CD4-positive, alpha-beta T cell treated with Interleukin-10 for 1 hour (primary cell): ENCODE measurements at places on chromosomes 3 and 15.

GRCh38 chr3:153103406-153103945 is 58.5 kb upstream of the RAP2B start:
- no peak for DNase-seq

DNA sequence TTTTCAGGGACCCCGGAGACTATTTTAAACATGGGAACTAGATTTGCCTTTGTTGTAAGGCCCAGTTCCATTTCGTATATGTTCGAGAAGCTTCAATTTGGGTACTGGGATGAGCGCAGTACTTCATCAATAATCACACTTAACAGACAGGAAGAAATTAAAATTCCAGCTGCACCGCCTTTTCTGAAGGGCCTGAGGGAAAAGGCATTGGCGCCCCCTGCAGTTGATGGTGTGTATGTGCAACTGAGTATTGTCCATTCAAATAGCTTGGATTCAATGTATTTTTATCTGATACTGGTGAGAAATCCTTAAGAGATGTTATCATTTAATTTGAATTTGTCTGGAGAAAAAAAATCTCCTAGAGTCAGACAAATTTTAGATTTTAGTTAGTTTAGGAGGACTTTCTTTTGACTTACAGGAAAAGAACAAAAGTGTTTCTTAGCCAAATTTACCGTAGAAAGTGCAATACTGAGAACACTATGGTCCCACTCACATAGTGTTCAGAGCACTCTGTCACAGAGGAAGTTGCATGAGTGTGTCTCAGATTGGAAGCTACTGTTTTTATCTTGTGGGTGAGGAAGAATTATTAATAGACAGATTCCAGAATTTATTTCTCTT is 5.4 kb upstream of the ALDH1A2 start:
- peak; percentile 30 for DNase-seq

GRCh38 chr3:29242296-29242695 is 38.6 kb upstream of the RBMS3 start:
- no peak for DNase-seq

- no peak for DNase-seq
These were observed 43.3 kb downstream of the RBMS3 start for GRCh38 chr3:29324180-29324651.

- no peak for DNase-seq
These were observed 16.5 kb downstream of the ABHD5 start for GRCh38 chr3:43707266-43707665.

GRCh38 chr3:45538641-45538986 is 55.9 kb upstream of the LIMD1 start:
- DNase-seq: no peak

DNA sequence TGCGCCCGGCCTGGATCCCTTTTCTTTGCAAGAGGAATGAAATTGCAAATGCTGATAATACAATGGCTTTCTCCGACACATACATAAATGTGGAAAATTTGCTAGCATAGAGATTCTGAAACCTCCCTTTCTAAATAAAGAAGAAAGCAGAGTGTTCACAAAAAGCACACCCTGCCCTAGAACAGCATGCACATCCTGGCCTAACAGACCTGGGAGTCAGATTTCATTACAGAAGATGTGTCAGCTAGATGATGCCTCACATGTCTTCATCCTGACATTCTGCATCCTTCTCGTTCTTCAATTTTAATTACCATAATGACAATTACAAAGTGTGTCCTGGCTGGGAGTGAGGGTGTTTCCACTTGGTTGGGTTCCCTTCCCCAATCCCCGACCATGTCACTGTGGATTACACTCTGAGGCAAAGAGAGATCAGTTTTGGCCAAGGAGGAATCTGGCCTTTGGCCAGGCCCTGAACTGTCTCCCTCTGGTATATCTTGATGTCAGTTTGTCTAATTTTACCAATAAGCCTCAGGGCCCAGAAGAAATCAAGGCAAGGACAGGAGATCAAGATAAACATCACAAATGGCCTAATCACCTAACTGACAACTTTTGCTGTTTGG is 104.9 kb upstream of the SPATA12 start:
- no peak for DNase-seq

DNA sequence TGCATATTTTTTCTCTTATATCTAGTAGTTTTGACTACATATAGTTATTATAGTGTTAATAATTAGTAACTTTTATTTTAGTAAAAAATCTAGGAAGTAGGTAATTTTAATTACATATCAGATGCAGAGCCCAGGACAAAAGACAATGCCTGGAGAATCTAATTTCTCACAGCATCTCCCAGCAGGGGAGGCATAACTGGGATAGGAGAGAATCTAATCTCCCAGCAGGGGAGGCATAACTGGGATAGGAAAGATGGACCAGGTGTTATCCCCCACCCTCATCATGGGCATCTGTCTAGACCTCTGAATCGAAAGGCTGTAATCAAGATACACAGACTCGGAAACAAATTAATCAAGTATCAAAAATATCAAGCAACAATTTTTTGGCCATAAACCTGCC is 58.2 kb downstream of the OSTN start:
- DNase-seq: no peak

DNA sequence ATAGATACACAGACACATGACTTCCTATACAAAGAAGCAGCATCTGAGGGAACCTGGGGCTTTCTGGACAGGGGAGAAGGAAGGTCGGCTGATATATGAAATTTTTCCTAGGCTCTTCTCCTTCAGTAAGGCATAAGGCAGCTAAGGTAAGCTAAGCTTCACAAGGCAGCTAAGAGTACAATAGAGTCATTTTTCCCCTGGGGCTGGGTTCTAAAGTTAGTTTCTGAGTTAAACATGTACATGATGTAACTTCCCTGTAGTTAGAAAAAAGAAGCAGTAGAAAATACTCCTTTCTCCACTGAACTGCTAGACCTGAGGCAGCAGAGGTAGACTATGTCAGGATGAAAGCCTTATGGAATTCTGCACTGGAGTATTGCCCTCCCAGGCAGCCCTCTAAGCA is 109.6 kb downstream of the PLD1 start:
- no peak for DNase-seq

DNA sequence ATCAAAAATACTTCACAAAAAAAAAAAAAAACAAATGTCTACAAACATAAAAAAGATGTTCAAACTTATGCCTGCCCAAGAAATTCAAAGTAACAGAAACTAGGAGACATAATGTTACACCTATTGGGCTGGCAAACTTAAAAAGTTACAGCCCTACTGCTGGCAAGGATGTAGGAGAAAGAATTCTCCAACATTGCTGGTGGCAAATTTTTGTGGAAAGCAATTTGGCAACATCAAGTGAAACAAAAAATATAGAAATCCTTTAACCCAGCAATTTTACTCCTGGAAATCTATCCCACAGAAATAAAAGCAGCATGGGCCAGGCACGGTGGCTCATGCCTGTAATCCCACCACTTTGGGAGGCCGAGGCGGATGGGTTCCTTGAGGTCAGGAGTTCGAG is 73.2 kb downstream of the STAG1 start:
- no peak for DNase-seq

DNA sequence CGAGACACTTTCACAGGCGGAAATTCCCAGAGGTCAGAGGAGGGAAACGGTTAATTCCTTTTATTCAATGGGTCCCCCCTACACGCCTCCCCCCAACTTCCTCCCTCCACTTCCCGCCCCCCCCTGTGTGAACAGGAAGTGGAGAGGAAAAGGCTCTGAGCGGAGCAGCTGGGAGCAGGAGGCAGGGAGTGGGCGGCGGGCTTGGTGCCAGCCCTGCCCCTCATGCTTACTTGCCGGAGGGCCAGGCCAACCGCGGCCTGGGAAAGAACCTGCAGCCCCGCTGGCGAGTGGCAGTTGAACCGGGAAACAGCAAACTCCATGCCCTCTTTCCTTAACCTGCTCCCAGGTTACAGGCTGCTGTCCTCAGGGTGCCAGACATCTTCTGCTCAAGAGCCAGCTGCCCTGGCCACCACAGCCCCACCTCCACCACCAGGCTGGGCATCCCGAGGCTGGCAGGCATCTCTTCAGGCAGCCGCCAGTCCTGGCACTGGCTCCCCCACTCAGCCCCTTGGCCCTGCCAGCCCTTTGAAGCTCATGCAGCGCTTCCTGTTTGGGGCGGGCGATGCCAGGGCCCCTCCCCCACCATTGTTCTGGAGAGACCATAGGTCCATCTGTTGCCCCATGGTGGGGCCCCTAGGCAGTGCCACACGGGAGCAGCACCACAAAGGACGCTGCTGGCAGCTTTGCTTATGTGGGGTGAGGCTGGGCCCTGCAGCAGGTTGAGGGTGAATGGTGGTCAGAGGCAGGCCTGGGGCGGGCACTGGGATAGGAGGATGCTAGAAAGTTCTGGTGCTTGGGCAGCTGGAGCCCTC is 12.9 kb downstream of the VPS18 start:
- peak; percentile 69 for DNase-seq

DNA sequence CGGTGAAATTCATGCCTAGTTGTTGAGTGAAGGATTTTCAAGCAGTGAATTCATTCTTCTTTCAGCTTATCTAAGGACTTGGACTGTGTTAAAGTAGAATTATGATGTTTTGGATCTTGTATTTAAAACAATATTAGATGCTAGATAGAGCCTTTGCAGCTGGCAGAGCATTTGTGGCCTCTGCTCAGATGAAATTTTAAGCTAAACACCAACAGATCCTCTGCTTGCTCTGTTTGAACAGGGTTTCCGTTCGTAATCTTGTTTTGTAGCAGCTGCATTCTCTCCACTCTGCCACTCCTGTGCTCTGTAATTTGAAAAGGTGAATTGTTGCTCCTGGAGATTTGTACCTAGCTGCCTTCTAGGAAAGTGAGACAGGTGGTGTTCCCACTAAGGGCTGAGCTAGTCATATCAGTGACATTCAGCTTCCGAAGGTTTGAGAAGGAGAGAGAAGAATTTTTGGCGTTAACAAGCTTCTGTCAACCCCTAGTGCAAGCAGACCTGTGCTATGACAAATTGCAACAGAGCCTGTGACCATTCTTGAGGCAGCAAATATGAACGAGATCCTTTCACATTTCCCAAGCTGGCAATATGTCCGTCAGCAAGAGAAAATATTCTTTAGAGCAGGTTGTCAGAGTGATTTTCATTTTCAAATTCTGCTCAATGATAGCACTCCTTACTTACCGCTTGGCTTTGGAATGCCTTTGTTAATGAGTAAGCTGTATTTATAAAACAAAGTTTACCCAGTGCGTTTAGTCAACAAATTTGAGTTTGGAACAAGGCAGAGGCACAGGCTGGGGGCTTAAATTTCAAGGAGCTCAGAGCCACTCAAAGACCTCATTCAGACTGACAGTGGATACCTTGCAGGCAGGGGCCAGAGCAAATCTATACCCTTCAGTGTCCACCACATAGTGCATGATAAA is 5.3 kb downstream of the CHST2 start:
- no peak for DNase-seq

GRCh38 chr15:28006116-28006905 is 92.8 kb downstream of the OCA2 start:
- DNase-seq: no peak

DNA sequence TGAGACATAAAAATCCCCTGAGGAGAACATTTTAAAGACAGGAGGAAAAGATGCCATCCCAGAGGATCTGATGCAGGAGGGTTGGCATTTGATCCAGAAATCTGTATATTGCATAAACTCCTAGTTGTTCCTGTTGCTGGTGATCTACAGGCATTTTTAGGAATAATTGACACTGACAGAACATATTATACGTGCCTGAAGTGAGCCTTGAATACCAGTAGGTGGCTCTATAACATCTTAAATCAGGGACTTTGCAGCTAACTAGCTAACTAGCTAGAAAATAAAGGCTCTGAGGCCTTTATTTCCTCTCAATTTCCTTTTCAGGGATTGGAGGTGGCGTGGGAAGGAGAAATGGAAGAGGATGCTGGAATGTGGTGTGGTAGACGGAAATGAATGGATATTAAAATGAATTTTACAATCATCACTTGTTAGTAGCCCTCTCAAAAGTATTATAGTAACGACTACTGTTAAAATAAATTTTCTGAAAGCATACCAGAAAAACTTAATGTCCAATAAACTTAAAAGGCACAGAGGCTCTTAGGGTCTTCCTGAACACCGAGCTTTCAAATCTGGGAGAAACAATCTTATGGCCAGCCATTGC is 73.8 kb upstream of the ZBED2 start:
- DNase-seq: peak; percentile 61

DNA sequence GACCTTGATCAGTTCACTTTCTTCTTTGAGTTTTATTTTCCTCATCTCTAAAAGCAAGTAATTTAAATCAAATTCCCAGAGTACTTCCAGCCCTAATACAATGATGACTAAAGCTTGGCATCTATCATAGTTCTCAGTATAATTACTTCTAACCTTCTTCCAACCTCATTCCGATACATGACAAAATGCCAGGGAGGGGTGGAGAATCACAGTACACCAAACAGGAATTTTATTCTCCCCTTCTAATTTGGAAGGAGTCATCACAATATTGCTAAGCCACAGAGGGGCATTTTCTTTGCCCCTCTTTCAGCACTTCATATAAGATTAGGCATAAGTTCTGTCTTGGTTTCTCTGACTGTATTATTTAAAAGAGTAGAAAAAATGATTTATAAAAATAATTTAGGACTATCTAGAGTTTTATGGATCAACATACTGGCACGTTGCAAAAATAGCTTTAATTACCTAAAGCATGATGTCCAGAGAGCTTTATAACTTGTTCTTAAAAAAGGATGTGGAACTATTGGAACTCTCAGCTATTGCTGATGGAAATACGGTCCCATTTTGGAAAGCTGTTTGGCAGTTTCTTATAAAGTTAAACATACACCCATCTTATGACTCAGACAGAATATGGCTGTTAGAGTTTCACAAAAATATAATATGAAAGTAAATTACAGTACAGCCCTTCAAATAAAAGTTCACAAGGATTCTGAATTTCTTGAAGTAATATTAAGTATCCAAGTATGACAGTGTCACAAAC is 86.9 kb upstream of the UBE2E2 start:
- no peak for DNase-seq

DNA sequence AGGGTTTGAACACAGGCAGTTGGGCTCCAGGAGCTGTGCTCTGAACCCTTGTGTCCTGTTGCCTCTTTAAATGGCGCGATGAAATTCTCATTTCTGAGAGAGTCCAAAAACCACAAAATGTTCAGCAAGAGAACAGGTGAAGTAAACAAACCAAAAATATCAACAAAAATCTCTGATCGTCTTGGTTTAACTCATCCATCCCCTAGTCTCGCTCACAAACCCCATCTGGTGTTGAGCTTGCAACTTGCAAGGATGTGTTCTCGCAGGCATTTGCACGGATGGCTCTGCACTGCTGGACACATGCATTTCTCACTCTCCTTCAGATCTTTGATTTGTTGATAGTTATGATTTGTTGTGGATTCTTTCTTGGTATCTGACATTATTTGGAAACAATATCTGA is 31.1 kb downstream of the FAH start:
- DNase-seq: no peak

- DNase-seq: no peak
These were observed 35.0 kb downstream of the TNK2 start for GRCh38 chr3:195873281-195873887.

DNA sequence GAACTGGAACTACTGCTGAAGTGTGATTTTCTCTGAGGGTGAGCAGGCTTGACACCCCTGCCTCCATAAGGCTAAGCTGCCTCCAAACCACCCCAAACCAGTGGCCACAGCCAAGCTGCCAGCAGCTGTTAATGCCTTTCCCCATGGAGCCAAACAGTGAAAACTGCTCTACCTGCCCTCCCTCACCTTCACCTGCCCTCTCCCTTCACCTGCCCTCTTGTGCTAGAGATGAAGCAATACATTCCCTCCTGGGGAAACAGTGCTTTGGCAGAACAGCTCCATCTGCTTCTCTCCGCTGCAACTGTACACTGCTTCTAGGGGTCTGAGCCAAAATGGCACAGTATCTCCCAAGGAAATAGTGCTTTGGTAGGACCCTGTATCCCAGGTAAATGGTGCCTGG is 374.1 kb downstream of the FHIT start:
- no peak for DNase-seq
